ENCODE measurements at places on chromosomes 11 and 22.

GRCh38 chr11:69750108-69750850 lies 24.9 kb downstream of the FGF4 start:
- no peak overlapping the region for H3K27ac ChIP-seq
- H3K27me3 ChIP-seq, result peaks cover 15% of the 10 kb centered on the region

- DNase-seq, result no peak
- no peaks in the 10 kb centered on the region for H3K27me3 ChIP-seq
- peaks cover 49% of the 10 kb centered on the region for H3K4me1 ChIP-seq
- peaks cover 29% of the 10 kb centered on the region for H3K36me3 ChIP-seq
- no peak overlapping the region for H3K4me3 ChIP-seq
Observed at GRCh38 chr22:36331306-36331911, 56.4 kb downstream of the MYH9 start.

- H3K4me3 ChIP-seq, result no peak overlapping the region
- no peaks in the 10 kb centered on the region for H3K36me3 ChIP-seq
- no peaks in the 10 kb centered on the region for H3K27me3 ChIP-seq
- DNase-seq, result no peak
- H3K27ac ChIP-seq, result no peak overlapping the region
- H3K4me1 ChIP-seq, result peaks cover 15% of the 10 kb centered on the region
Observed at GRCh38 chr11:41394521-41395195, 64.8 kb downstream of the LRRC4C start.

DNA sequence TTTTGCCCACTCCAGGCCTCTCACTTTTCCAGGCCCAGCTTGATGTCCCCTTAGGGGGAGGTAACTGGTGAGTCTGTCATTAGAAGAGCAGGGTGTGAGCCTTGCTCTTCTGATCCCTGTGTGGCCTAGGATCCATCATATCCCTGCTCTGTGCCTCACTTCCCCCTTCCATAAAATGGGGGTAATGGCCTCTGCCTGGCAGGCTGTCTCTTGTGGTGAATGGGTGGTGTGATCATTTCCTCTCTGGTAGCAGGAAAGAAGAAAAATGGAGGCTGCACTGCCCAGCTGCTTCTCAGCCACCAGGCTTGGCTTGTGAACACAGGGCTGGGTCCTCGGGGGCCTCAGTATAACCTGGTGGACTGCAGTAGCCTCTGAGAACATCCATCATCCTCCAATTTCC lies 5.6 kb downstream of the ARHGEF17 start:
- no peak overlapping the region for H3K27ac ChIP-seq
- H3K4me1 ChIP-seq, result peaks cover 49% of the 10 kb centered on the region
- peak overlapping the region; percentile 63 for H3K4me3 ChIP-seq
- no peaks in the 10 kb centered on the region for H3K27me3 ChIP-seq
- peaks cover 7% of the 10 kb centered on the region for H3K36me3 ChIP-seq

DNA sequence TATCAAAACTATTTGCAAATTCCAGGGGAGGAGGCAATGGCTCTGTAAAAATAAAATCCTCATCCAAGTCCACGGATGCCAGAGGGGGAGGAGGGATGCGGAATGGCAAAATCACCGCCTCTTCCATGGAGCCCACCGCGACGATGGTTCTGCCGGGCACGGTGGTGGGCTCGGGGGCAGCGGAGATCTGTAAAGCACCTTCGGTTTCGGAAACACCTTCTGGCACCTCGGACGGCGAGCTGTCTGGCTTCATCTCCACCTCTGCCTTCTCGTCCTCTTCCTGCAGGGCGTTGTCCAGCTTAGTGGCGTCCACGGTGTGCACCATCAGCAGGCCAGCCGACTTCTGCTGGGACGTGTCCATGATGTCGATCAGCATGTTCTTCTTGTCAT lies 87.7 kb downstream of the CTTN start:
- H3K27ac ChIP-seq, result no peak overlapping the region
- peaks cover 20% of the 10 kb centered on the region for H3K36me3 ChIP-seq
- DNase-seq, result no peak
- no peaks in the 10 kb centered on the region for H3K4me1 ChIP-seq
- H3K4me3 ChIP-seq, result no peak overlapping the region

DNA sequence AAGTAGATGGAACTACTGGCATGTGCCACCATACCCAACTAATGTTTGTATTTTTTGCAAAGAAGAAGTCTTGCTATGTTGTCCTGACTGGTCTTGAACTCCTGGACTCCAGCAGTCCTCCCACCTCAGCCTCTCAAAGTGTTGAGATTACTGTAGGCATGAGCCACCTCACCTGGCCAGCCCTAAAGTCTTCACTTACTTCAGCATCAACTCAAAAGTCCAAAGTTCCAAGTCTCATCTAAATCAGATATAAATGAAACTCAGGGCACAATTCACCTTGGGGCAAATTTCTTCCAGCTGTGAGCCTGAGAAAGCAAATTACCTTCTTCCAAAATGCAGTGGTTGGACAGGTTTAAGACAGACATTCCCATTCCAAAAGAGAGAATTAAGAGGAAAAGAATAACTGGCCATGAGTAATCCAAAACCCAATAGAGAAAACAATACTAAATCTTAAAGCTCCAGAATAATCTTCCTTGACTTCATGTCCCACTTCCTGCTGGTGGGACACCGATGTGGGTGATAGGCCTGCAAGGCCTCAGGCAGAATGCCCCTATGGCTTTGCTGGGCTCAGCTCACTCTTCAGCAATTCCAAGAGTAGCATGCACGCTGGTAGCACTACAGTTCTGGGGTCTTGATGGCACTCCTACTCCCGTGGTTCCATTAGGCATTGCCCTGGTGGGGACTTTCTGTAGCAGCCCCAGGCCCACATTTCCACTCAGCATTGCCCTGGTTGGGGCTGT lies 50.3 kb downstream of the TUG1 start:
- no peaks in the 10 kb centered on the region for H3K27me3 ChIP-seq
- no peak overlapping the region for H3K27ac ChIP-seq
- no peak overlapping the region for H3K4me3 ChIP-seq
- H3K4me1 ChIP-seq, result no peaks in the 10 kb centered on the region

DNA sequence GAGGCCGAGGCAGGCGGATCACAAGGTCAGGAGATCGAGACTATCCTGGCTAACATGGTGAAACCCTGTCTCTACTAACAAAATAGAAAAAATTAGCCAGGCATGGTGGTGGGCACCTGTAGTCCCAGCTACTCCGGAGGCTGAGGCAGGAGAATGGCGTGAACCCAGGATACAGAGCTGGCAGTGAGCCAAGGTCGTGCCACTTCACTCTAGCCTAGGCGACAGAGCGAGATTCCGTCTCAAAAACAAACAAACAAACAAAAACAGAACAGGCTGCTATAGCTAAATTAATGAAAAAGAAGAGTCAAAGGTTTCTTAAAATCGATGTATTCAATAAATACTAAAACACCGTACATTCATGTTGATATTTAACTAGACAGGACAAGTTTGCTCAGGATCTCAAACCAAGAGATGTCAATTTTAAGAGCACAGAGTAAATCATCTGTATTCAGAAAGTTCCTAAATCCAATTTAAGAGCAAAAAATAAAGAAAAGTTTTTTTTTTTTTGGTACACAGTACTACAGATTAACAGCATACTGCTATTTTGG lies 59.9 kb downstream of the NUP98 start:
- no peaks in the 10 kb centered on the region for H3K27me3 ChIP-seq
- H3K36me3 ChIP-seq, result peaks cover 19% of the 10 kb centered on the region
- no peaks in the 10 kb centered on the region for H3K4me1 ChIP-seq
- DNase-seq, result no peak
- no peak overlapping the region for H3K27ac ChIP-seq
